Right renal cortex interstitium (tissue), 3 donors: ENCODE measurements at places on chromosomes 1 and 21.

GRCh38 chr1:125066385-125066784 is 3881.6 kb downstream of the SRGAP2C start:
- no peak for DNase-seq

DNA sequence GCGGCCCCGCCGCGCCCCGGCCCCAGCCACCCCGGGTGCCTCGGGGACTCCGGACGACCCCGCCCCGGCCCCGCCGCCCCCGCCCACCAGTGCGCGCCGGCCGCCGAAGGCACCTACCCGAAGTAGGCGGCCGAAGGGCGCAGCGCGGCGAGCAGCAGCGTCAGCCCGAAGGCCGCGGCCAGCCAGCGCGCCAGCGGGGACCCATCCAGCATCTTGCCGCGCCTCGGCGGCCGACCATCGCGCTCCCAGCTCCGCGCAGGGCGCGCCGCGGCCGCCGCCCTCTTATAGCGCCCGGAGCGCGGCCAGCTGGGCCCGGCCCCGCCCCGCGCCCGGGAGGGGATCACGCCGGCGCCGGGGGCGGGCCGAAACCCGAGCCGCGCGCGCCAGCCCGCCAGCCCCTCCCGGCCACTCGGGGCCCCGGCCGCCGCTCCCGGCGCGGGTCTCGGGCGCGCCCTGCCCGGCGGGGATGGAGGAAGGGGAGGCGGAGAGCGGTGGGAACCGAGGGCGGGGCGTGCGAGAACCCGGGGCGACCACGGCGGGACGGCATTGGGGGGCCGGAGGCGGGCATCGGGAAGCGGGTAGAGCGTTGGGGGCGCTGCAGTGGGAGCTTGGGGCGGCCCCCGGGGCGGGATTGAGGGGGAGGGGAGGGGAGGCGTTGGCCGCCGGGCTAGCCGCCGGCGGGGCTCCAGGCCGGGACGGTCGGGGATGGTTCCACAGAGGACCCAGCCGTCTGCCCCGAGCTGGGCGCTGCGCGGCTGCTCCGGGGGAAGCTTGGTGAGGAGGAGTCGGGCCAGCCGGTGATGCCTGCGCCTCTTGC is at the start of gene WNT9A:
Gene WNT9A (minus strand): TSS at position 257 of the 817 bp plus-strand sequence. CDS start 45 bp downstream, at position 212.
- DNase-seq: no peak

GRCh38 chr1:95475686-95476457 is 241.9 kb downstream of the RWDD3 start:
- DNase-seq: no peak

DNA sequence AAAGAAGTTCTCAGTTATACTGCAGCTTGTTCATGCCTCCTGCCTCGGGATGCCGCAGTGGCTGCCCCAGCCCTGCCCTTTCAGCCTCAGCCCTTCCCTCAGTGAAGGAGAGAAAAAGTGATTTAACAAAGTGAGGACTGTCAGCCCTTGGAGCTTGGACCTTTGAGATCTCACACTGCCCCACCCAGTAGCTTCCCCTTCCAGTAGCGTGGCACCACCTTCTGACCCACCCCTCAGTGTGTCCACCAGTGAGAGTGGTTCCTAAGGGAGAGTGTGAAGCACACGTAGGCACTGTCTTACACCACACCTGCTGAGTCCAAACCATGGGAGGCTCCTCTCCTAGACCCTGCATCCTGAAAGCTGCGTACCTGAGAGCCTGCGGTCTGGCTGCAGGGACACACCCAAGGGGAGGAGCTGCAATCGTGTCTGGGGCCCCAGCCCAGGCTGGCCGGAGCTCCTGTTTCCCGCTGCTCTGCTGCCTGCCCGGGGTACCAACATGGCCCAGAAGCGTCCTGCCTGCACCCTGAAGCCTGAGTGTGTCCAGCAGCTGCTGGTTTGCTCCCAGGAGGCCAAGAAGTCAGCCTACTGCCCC is at the start of gene CDA:
Gene CDA (plus strand): TSS at position 464 of the 592 bp plus-strand sequence. CDS start 33 bp downstream, at position 497.
- DNase-seq: no peak

- no peak for DNase-seq
Observed at GRCh38 chr1:151759241-151759640, 4.1 kb downstream of the MRPL9 start.

DNA sequence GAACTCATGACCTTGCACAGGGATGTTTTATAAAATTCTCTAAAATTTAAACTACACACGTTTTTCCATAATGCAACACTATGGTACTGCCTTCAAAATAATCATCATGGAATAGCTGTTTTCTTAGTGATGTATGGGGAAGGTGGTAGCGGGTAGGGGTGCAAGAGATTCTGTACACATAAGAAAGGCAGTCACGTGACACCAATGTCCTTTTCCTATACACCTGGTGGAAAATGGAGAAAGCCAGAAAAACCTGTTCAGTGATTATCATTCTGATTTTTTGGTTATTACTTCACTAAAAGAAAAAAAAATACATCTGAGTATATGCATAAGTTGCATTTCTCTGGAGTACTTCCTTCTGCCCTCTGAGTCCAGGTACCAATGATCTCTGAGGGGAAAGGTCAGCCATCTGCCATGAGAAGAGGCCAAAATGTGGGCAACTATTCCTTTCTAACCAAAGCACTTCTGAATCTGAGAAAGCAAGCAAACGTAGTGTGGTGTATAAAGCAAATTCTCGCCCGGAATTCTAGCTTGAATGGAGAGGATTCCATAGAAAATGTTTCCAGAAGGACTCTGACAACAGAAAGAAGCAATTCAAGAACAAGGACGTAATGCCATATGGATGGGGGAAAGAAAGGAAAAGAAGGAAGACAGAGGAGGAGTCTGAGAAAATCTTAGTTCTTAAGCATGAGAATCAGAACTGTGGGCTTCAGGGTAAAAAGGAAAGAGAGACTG is 137.3 kb downstream of the RERE start:
- no peak for DNase-seq

- DNase-seq: no peak
Observed at GRCh38 chr1:165524639-165525285, 19.0 kb upstream of the LRRC52 start.

GRCh38 chr1:2867861-2868260 is 66.4 kb upstream of the TTC34 start:
- DNase-seq: no peak

- DNase-seq: no peak
Observed at GRCh38 chr1:18901952-18902522, 318 bp downstream of the ALDH4A1 start.
